NCI-H1048 (cell line): ENCODE measurements at places on chromosomes 11 and 22.

DNA sequence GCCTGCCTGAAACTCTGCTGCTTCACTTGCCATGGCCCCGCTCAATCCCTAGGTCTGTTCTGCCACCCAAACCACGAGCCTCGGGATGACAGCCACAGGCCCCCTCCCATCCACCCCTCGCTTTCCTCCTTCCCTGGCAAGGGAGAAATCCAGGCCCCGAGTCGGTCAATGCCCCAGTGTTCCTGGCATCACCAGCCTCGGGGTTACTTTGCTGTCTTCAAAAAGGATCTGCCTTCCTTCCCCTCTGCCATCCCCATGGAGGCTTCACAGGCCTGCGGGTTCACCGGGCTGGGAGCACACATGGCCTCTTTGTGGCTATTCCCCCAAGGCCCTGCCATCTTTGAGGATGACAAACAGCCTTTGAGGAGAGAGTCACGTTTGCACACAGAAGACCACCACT is 38.8 kb upstream of the ALX4 start:
- no peak for DNase-seq

DNA sequence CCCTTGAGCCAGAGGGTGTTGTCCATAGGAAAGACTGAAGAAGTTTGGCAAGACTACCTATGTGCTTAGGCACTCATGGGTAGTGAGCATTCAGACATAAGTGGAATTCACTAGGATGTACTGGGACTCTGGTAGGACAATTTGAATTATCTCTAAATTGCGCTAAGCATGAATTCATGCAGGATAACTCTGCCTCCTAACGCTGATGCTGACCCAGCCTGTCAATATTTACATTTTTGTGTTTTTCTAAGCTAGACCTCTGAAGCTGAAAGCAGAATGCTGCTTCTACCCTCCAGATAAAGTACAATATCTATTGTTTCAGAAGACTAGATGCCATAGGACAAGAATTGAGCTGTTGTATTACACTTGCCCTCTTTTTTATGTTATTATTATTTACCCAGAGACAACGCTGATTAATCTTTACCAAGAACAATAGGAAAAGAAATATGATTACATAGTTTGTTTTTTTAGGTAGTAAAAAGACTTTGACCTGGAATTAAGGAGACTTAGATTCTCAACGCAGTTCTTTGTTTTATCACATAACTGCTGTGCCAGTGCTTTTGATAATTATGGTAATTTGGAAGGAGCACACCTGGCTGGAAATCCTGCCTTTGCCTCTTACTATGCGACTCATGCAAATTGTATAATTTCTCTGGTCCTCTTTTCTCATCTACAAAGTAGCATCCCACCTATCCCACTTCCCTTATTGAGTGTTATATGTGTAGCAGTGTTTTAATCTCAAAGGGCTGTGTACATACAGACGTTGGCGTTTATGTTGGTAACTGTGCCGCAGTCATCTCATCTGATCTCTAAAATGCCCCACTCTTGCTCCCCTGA is 21.2 kb upstream of the GRAMD1B start:
- no peak for DNase-seq

DNA sequence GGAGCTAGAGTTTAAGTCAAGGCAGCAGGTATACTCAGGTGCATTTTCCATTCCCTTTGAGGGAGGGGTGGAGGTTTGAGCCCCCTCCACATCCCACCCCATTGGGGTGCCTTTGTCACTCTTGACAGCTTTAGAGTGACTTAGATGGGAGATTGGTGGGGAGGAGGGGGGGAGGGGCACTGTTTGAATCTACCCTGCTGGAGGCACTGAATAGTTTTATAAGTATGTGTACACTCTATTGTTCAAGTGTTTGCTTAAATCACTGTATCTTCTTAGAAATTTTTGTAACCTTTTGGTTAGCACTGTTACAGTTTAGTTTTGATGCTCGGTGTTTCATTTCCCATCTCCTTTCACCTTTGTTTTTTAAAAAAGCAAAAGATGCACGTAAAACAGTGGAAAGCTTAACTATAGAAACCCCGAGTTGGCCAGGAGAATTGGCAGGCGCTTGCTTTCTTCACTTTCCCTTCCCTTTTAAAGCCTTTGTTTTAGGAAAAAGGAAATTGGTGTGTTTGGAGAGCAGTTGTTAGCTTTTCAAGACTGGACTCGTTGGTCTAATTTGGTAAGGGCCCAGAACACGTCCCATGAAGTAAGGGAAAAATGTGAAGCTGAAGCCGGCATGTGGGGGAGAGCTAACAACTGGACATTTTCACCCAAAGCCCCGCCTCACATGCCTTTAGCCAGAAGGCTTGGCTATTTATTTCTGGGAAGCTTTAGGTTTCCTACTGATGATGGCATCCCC is 42.8 kb downstream of the TNRC6B start:
- no peak for DNase-seq

GRCh38 chr22:23749841-23750301 is 1.0 kb downstream of the ZNF70 start:
- no peak for DNase-seq

GRCh38 chr11:2168286-2169004 is 3.2 kb downstream of the TH start:
- DNase-seq, result no peak

- no peak for DNase-seq
These were observed 48.5 kb upstream of the TCF20 start for GRCh38 chr22:42318967-42319366.
